ENCODE measurements at places on chromosomes 6 and 20.

DNA sequence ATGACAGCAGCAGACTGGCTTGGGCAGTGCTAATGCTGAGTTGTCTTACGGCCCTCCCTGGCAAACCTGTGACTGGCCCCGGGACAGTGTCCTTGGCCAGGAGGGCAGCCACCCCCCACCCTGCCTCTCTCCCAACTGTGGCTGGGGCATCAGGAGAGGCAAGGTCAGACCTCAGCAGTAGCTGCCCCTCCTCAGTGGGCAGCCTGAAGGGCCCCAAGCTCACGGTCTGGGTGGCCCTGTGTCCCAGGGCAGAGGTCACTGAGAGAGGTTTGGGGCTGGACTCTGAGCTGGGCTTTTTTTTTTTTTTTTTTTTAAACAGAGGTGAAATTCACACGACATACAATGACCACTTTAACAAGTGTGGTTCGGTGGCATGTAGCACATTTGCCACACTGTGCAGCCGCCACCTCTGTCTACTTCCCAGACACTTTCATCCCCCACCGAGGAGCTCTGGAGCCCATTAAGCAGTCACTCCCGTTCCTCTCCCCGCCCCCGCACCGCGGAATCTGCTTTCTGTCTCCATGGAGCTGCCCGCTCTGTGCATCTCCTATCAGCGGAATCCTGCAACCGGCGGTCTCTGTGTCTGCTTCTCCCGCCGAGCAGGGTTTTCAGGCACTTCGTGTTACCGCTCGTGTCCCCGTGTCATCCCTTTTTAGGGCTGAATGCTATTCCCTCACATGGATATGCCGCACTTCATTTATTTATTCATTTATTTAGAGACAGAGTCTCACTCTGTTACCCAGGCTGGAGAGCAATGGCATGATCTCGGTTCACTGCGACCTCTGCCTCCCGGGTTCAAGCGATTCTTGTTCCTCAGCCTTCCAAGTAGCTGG is 67.9 kb upstream of the GATA5 start:
- DNase-seq, result no peak

DNA sequence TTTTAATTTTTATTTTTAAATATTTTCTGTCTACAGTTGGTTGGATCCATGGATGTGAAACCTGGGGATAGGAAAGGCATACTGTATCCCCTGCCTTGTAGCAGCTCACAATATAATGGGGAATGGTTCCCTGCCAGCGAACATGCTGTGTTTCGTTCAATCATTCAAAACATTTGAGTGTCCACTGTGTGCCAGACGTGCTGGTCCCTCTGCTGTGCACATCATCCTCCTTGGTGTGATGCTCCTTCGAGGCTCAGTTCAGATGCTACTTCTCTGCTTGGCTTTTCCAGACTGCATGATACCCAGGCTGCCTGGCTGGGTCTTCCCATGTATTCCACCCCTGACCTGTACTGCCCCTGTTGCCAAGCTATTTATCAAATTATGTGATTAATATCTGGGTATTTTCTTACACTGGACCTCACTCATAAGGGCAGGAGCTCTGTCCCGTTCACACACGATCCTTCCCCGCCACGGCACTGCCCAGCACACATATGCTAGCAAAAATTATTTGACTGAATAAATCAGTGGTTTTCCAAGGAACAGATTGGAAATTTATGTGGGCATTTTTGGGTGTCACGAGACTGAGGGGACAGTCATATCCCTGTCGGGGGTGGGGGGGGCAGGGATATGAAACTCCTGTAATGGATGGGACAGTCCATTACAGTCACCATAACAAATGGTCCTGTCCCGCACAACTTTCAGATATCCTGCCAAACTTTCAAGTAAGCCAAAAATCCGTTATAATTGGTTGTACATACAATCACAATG is 4.9 kb downstream of the SDCBP2 start:
- DNase-seq, result no peak

DNA sequence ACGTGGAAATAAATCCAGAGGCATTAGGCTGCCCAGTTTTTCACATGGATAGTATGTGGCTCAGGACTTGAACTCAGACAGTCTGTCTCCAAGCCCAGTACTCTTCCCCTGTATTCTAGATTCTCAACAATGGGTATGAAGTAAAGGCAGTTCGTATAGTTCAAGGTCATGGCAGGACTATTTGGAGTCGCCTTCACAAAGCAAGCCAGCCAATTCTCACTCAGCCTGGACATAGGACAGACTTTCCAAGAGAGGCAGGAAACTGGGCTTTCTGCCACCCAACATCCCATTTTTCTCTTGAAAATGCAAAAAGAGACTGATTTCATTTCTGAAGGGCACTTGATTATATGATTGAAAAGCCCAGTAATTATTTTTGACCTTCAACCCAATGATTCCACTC is 111.0 kb downstream of the EDN1 start:
- no peak for DNase-seq

GRCh38 chr6:154969796-154970195 is 25.3 kb upstream of the TIAM2 start:
- DNase-seq, result no peak

GRCh38 chr6:167701010-167701409 is 125.7 kb upstream of the AFDN start:
- DNase-seq, result no peak

DNA sequence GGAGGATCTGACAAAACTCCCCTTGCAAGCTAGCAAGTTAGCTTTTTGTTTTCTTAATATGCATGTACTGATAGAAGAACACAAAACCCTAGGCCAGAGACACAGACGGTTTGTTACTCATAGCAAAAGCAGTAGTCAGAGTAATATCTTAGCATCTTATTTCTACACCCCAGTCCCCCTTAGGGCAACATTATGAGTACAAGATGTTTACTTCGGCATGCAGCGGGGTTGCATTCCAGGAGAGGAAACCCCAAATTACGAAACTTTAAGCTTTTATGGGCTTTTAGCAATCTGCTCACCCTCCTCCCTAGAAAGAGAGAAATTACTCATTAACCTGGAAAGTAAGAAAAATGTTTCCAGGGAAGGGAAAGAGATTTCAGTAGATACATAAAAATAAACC is 1286.9 kb downstream of the EPHA7 start:
- no peak for DNase-seq

GRCh38 chr6:111737065-111737521 is 131.4 kb upstream of the TRAF3IP2 start:
- peak; percentile 94 for DNase-seq

- DNase-seq, result no peak
These were observed 40.9 kb downstream of the HTR1E start for GRCh38 chr6:86978251-86978650.

- DNase-seq, result peak; percentile 81
These were observed 232.7 kb upstream of the SGK1 start for GRCh38 chr6:134550604-134551003.

GRCh38 chr20:37108676-37109075 is 12.9 kb upstream of the RBL1 start:
- peak; percentile 42 for DNase-seq

DNA sequence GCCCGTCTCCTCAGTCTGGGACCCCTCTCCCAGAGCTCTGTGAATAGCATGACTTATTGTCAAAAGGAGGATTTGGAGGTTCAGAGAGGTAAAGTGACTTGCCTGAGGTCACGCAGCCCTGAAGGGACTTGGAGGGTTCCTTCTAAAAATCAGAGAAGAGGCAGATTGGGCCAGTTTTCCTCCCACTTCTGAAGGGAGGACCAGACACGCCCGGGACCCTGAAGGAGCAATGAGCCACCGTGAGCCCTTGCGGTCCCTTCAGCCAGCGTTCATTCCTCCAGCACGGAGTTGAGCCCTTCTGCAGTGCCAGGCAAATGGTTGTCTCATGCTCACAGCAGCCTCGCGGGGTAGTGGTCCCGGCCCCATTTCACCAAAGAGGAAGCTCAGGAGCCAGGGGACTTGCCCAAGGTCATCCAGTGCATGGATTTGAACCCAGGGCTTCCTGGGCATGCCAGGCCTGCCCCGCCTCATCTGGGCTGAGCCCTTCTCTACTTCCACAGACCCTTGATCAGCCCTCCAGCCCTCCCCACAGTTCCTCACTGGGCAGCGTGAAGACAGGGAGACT is 7.4 kb downstream of the SRC start:
- DNase-seq, result no peak

DNA sequence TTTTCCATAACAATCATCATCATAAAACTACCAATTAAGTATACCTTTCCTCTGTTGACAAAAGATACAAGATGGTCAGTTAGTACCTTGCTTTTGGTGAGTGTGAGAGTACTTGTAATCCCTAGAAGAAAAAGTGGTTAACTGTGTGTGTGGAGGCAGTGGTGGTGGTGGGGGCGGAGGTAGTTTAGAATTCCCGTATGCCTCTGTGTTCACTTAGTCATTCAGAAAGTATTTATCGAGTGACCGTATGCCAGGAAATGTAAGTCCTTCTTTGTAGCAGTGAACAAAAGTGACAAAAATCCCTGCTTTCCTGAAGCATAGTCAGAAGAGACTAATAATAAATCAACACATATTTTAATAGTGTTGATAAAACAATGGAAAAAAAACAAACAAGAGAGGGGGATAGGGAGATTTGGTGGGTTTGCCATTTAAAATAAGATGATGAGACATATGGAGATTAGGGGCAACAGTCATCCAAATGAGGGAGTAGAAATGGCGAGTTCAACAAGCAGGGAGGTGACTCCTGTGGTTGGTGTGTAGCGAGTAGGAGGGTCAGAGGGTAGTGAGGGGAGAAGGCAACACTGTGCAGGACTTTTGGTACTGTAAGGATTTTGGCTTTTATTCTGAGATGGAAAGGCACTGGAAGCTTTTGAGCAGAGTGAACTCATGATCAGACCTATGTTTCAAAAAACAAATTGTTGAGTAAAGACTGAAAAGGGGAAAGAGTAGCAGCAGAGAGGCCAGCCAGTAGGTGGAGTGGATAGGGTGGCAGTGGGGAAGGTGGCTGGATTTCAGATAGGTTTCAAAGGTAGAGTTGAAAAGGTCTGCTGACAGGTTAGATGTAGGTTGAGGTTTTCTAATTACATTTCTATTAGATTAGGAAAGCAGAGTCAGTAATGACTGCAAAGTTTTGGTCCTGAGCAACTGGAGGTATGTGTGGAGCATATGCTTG is 40.3 kb upstream of the SIM1 start:
- peak; percentile 96 for DNase-seq

GRCh38 chr6:5208057-5208456 is 52.7 kb downstream of the LYRM4 start:
- no peak for DNase-seq

GRCh38 chr6:88855541-88856147 is 107.8 kb downstream of the RNGTT start:
- DNase-seq, result no peak

GRCh38 chr6:105994118-105994590 is 92.0 kb upstream of the PRDM1 start:
- DNase-seq, result peak; percentile 71

GRCh38 chr20:51313358-51313827 is 229.1 kb downstream of the NFATC2 start:
- DNase-seq, result peak; percentile 36

DNA sequence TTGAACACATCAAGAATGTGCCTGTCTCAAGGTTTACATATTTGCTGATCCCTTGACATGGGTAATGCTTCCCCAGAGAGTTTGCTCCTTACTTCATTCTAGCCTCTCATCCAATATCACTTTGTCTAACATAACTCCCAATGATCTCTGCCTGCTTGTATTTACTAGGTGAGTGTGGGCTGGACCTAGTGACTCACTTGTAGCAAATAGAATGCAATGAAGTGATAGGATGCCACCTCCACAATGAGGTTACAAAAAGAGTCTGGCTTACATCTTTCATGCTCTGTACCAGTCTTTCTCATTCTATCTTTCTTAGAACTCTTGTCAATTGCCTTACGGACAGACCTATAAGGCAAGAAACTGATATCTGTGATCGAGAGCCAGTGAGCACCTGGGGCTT is 44.9 kb upstream of the TMEM200A start:
- no peak for DNase-seq
